WTC11 (cell line): ENCODE measurements at places on chromosomes 7 and 10.
A peak's percentile ranks its signal among the peaks of the same experiment; 100 is the strongest.

DNA sequence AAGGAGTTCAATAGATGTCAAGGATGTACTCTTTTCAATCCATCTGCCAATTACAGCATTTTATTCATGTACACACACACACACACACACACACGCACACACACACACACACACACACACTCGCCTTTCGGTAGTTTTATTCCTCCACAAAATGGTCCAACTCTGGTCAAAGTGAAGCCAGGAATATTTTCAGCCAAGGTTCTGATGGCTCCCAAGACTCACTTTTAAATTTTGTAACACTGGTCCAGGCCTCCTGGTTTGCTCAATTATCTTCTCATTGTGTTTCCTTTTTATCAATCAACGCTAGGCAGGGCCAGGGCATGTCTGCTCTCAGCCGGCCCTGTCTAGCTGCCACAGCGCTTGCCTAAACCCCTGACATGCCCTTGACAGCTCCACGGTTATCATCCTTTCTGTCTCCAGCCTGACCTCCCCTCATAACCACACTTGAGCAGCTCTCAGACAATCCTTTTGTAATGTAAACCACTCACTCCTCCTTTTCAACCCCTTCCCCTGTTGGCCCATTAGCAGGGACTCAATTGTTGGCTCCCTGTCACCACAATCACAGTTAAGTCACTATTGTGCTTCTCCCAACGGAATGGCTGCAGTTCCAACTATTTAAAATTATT lies 115.1 kb downstream of the ICA1 start:
- DNase-seq = peak; percentile 19

GRCh38 chr7:90025771-90026170 lies 128.5 kb upstream of the STEAP1 start:
- DNase-seq = no peak

DNA sequence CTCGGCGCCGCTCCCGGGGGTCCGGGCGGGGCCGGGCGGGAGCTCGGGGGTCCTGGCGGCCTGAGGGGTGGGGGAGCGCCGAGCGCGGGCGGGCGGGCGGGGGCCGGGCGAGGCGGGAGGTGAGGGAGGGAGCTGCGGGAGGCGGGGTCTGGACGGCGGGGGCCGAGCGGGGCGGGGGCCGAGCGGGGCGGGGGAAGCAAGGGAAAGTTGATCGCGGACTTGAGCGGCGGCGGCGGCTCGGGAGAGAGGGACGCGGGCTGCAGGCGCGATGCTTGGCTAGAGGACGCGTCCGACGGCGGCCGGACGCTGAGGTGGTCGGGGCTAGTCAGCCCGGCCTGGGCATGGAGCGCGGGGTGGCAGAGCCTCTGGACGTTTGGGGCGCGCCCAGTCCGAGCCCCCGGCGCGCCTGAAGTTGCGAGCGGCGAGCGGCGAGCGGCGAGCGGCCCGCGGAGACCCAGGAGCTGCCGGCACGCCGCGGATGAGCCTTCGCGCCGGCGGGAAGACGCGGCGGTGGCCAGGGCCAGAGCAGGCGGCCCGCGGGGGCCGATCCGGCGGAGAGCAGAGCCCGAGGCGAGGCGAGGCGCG lies at the start of gene CDH23:
TSS of gene CDH23 (plus strand) at position 210 of the 585 bp plus-strand sequence. CDS start 42,912 bp downstream, outside the sequence.
- DNase-seq = peak; percentile 69

DNA sequence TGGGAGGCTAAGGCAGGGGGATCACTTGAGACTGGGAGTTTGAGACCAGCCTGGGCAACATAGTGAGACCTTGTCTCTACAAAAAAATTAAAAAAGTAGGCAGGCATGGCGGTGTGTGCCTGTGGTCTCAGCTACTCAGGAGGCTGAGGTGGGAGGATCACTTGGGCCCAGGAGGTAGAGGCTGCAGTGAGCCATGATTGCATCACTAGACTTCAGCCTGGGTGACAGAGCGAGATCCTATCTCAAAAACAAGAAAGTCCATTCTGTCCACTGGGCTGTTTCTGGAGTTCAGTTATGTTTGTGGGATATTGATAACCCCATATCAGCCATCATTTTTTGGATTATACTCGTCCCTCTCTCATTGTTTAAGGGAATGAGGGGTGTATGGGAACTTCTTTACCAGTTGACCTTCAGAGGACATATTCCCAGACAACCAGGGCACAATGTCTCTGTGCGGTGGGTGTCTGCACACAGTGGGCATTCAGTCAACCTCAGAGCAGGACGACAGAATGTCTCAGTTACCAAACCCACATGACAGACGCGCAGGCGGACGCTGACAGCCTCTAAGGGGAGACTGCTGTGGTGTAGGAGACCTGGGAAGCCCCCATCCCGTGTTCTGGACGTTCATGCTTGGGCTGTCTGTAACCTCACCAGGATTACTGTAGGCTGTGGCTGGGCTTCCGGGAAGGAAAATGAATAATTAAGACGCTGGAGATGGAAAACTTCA lies 69.4 kb downstream of the CARD11 start:
- no peak for DNase-seq

GRCh38 chr7:2452074-2452507 lies 24.1 kb downstream of the GRIFIN start:
- no peak for DNase-seq

- no peak for DNase-seq
These were observed 145.3 kb upstream of the MGMT start for GRCh38 chr10:129321727-129322126.

- no peak for DNase-seq
These were observed 60.7 kb upstream of the FOXK1 start for GRCh38 chr7:4621396-4621795.

DNA sequence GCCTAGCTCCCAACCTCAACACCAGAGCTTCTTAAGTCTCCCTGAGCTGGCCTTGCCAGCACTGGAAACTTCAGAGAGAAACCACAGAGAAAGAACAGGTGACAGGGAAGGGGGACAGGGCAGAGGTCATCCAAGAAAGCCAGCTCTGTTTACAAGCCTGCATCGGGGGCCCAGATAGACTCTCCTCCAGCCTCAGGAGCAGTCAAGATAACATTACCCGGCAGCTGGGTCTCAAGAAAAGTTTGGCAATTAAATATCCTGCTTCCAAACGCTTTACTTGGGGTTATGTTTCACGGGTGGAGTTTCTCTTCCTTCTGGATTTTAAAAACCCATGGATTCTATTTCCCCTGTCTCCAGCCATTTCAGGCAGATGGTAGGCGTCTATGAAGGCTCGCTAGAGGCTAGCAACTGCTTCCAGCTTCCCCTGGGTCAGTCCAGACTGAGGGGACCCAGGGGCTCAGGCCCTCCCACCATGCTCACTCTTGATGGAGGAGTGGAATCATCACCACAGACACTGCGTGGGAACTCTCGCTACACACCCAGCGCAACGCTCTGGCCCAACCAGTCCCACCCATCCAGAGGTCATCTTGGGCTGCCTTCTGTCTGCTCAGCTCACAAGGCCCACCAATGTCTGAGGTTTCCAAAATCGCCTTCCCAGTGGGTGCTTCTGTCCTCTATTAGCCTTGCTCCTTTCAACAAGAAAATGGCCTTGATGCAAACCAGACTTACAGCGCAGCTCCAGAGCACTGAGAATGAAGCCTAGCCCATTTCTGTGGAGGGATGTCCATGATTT lies 48.8 kb downstream of the SH3PXD2A start:
- no peak for DNase-seq

DNA sequence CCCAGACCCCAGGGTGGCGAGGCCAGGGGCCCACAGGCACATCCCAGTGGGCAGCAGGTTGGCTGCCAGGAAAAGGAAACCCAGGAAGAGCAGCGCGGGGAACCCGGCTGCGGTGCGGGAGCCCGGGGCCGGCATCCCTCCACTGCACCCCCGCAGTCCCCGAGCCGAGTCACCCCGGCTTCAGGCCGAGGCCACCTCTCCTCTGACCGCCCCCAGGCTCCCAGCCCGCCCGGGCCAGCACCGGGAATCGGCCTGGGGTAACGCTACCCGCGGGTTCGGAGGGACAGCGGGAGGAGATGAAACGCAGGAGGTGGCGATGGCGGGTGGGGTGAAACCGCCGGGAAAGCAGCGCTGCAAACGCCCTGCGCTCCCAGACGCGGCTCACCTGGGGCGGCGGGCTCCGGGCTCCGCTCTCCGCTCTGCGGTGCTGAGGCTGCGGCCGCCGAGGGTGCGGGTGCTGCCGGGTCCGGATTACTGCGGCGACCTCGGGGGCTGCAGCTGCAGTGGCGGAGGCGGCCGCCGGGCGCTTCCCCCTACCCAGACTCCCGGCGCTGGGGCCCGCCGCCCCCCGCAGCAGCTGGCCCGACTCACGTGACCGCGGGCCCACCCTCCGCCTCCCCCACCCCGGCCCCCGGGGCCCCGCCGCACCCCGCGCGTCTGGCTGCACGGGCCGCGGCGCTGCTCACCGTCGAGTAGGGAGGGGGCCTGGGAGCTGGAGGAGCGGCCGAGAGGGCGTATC lies at the start of gene SCRN1:
TSS of gene SCRN1 (minus strand) at position 545 of the 739 bp plus-strand sequence. CDS start 20,734 bp downstream, outside the sequence.
- DNase-seq = peak; percentile 60

DNA sequence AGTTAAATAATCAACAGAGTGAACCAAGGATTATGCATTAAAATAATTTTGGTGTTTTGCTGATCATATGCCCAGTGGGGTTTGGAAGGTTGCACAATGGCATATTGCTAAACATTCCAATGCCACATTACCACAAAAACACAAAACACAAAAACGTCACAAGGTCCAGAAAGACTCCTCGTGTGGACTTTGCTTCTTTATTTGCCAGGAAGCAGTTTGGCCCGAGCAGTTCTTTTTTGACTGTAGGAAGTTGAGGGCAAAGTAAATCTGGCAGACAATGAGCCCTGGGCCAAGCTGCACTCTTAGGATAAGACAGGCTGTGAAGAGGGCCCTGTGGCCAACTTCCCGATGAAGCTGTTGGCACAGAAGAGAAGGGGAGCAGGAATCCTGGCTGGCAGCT lies 39.2 kb upstream of the SLC35B4 start:
- no peak for DNase-seq

GRCh38 chr7:12572941-12573575 lies 2.5 kb downstream of the SCIN start:
- no peak for DNase-seq

DNA sequence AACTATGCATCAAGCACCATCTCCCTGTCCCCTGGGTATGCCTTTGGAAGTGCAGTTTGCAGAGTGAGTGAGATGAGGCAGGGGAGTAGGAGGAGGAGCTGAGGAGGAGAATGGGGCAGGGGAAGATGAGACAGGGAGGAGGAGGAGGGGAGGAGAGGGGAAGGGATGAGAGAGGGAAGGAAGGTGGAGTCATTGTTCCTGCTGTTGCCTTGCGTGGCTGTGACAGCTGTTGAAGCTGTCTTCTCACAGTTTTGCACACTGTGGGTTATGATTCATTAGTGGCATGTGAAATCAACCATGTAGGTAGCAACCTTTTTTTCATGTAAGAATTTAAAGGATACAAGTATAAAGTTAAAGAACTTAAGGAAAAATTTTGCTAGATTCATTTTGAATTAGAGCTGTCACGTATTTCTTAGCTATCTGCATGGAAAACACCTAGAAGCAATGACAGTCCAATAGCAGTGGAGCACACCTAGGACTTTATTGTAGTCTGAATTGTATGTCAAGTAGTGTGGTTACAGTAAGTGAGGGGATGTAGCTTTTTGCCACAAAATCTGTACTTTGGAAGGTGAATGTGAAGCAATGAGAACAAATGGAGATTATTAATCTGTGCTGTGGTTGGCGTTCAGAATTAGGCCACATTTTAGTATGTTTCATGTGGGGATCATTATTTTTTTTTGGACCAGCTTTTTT lies 21.7 kb downstream of the CCM2 start:
- DNase-seq = no peak

DNA sequence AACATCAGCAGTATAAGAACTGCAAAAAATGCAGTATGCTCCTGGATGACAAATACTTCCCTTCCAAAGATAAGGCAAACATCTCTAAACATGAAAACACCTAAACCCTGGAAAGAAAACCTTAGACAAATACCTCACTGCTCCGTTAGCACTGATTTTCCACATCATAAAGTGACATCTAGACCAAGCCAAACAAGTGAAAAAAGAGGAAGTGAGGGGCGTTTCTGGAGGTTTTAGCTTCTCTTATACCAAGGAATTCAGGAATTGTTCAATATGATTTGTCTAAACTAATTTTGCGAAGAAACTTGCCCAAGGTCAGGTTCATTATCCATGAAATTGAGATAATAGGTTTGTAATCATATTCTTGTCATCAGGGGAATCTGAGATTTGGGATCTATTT lies 279.7 kb downstream of the ADRA2A start:
- no peak for DNase-seq
